Tibial artery (tissue), 4 donors: ENCODE measurements at places on chromosomes 5 and 9.

- no peak for DNase-seq
These were observed 13.9 kb upstream of the ADAMTSL1 start for GRCh38 chr9:18459962-18460584.

- no peak for DNase-seq
These were observed 47.2 kb downstream of the INSYN2B start for GRCh38 chr5:169933127-169933526.

- DNase-seq: no peak
These were observed 39.0 kb upstream of the EXOC3 start for GRCh38 chr5:403995-404394.

GRCh38 chr9:122085260-122085659 is 7.8 kb downstream of the TTLL11 start:
- no peak for DNase-seq

- no peak for DNase-seq
These were observed 1036.4 kb downstream of the NR2F1-AS1 start for GRCh38 chr5:92544596-92544995.
